Right lobe of liver (tissue), 6 donors: ENCODE measurements at places on chromosomes 11 and 22.

DNA sequence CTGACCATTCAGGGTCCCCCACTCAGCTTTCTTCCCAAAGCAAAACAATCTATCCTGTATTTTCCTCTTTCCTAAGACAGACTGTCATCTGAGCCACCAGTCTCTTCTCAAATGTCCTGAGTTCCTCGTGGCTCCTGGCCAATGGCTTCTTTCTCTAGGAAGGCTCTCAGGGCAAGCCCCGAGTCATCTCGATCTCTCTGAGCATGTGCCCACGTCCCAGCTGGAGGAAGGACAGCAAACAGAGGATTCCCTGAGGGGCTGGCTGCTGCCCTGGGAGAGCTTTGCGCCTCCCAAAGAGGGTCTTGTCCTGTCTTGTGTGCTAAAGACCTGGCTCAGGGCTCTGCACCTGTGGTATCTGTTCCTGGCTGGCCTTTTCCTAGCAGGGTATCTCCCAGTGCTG is 8.3 kb downstream of the SLC37A2 start:
- peaks cover 3% of the 10 kb centered on the region for H3K4me1 ChIP-seq
- no peak overlapping the region for H3K4me3 ChIP-seq
- DNase-seq, result no peak
- H3K27me3 ChIP-seq, result no peaks in the 10 kb centered on the region
- H3K36me3 ChIP-seq, result no peaks in the 10 kb centered on the region

DNA sequence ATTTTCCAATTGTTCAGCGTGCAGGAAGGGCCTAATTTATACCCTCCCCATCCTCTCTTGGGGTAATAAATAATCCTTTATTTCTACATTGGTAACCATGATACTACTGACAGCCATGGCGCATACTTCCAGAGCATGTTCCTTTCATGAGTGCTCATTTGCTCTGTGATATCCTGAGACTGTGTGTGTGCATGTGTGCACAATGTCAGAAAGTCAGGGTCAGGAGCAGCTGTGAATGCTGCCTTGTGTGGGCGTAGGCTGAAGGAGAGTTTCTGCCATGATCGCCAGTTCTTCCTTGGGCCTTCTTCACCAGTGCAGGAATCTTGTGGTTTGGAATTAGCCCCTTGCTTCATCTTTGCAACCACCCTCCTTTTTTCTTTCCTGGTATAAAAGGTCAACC is 10.2 kb downstream of the TUBA8 start:
- no peaks in the 10 kb centered on the region for H3K4me1 ChIP-seq
- H3K4me3 ChIP-seq, result no peak overlapping the region
- DNase-seq, result no peak
- H3K27ac ChIP-seq, result no peak overlapping the region
- H3K36me3 ChIP-seq, result no peaks in the 10 kb centered on the region

DNA sequence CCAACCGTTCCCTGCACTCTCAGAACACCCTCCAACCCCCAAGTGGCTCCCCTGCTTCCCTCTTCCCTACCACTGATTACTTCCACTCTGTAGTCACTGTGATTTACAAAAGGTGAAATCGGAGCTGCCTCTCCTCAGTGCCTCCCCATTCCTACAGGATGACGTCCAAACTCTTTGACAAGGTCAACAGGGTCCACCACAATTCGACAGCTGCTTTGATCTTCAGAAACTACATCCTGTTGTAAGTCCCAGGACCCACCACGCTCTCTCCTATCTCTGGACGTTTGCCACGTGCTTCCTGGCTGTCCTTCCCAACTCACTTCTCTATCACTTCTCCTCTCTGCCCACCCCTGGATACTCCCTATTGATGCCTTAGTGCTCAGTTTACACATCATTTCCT is 85.0 kb upstream of the EIF3D start:
- H3K4me3 ChIP-seq, result no peak overlapping the region
- DNase-seq, result no peak
- no peaks in the 10 kb centered on the region for H3K27me3 ChIP-seq

DNA sequence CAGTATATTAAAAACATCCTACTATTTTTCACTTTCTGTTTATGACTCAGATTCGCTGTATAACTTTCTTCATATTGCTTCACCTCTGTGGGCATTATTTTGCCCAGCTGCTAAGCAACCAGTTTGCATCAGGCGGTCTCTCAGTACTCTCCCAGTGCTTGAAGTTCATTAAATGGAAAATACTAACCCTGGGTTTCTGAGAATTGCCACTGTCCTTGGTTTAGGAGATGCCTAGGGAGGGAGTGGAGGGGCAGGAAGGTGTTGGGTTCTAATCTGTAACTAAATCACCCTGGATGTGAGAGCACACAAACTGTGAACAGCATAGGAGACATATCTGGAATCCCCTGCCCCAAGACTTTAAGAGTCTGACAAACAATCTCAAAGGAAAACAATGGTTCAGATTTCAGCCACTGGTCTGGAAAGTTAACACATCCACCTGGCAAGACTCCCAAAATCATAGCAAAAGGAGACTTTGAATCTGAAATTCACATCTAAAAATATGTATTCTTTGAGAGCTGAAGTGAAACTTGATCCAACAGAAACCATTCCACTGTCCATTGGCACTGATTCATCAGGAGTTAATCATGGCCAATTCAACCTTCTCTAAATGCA is 540.0 kb downstream of the SOX6 start:
- no peaks in the 10 kb centered on the region for H3K4me1 ChIP-seq
- no peaks in the 10 kb centered on the region for H3K27me3 ChIP-seq
- DNase-seq, result no peak
- H3K36me3 ChIP-seq, result no peaks in the 10 kb centered on the region
